ENCODE measurements at places on chromosomes 3 and 15.

- DNase-seq = no peak
Measured at GRCh38 chr3:86951322-86951721, 39.6 kb downstream of the VGLL3 start.

DNA sequence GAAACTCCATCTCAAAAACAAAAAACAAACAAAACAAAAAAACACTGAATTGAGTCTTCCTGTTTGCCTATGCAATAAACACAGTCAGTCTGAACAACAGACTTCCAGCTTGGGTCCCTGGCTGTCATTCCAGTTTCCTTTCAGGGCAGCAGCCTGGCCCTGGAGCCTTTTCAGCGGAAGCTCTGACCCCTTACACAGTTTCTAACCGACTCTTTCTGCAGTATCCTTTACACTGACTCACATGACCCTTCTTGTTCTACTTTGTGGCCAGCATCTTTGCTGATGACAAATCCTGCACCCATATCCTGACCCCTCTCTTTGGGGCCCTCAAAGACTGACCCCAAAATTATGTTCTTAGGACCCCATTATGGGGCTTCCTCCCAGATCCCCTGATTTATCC is 38.3 kb upstream of the INO80 start:
- DNase-seq = no peak

DNA sequence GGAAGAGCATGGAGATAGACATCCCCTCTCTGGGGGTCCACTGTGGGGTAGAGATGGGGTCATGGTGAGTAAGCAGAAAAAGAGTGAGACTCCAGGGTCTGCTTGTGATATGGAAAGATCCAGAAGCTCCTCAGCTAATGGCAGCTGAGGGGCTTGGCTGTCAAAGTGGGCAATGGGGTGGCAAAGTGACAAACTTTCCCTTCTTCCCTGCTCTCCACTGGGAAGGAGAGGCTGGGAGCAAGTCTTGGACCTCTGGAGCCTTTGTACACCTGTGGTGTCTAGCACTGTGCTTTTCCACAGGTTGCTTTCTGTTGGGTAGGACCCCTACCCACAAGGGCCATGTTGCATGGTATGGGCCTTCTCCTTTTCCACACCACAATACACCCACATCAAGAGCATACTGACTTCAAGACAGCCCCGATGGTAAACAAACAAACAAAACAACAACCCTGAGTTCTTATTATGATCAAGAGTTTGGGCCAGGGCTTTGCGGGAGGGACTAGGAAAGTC is 3.5 kb downstream of the ITGA11 start:
- no peak for DNase-seq

GRCh38 chr3:160003520-160004128 is 15.0 kb downstream of the IL12A start:
- DNase-seq = peak; percentile 67

DNA sequence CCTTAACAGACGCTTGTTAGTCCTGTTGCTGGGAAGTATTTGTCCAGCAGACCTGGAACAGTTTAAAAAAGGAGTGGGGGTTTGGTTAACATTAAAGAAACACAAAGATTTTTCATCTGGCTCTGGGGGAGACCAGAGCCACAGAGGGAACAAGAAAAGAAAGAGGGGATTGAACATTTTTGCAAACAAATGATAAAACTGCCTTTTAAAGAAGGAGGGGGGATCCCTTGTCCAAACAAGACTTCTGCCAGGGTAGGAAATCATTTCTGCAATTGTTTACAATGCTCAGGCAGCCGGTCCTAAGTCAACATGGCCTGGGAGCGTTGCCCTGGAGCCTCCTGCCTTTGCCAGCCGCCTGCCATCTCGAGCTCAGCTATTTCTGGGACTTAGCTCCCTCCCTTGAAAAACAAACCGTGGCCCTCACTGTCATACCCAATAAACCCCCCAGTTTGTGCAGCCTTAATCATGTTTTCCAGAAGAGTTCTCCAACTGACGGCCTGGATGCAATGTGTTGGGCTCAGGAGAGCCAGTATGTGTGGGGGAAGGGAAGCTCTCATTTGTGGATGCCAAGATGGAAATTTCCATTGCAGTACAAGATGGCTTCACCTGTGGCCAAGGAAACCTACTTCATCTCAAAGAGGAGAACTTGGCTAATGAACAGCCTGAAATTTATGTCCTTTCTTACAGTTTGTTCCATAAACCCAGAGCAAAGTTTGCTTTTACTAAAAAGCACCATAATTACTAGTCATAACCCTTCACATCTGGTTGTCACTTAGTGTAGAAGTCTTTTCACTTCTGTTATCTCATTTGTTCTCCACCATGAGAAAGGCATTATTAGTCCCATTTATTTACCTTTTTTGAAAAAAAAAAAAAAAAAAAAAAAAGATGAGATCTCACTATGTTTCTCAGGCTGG is 75.9 kb upstream of the RNU6-1 start:
- no peak for DNase-seq

DNA sequence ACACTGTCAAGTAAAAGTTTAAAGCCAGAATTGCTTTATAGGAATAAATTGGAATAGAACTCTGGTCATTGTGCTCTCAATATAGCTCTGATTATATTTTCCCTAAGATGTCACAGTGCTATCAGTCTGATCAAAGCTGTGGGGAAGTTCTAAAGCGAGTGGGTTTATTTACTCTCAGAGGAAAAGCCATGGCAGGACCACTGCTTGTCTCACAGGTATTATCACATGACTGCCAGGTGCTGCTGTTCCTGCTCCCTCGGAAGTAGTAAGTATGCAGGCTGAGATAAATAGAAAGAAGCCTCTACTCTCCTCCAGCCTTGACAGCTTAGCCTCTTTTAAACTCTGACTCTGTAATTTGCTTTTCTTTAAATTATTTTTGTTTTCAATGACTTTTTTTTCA is 49.1 kb upstream of the UTS2B start:
- no peak for DNase-seq

DNA sequence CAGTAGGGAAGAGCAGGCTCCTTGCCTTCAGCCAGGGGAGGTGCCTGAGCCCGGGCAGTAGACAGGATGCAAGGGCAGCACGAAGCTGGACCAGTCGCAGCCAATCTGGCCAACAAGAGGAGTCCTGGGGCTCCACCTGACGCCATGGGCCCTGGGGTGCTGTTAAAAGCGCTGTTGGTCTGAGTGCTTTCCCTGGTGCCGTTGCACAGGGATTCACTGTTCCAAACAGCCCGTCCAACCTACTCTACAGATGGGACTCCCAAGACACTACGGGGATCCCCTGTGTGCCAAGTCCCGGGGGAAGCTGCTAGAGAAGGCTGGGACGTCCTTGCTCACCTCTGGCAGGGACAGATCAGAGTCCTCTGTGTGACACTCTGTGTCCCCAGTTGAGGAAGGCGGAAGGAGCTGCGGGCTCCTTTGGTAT is 632 bp downstream of the CTSH start:
- DNase-seq = no peak

DNA sequence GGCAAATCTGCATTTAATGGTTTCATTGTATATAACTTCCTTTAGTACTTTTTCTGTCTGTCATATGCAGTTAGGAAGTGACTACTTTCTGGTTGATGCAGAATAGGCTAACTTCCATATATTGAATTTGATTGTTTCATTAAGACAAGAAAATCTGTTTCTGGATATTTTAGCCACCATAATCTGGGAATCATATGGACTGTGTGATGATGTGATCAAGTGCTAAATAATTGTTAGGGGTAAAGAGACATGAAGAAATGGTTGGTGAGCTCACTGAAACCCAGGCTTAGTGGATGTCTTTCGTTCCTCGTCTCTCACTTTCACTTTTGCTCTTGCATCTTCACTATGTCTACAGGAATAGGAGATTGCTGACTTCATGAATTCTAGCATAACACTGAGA is 3.5 kb upstream of the MNS1 start:
- DNase-seq = no peak

All from glutamatergic neuron (in vitro differentiated cells).